ENCODE measurements at places on chromosomes 3 and 15.

DNA sequence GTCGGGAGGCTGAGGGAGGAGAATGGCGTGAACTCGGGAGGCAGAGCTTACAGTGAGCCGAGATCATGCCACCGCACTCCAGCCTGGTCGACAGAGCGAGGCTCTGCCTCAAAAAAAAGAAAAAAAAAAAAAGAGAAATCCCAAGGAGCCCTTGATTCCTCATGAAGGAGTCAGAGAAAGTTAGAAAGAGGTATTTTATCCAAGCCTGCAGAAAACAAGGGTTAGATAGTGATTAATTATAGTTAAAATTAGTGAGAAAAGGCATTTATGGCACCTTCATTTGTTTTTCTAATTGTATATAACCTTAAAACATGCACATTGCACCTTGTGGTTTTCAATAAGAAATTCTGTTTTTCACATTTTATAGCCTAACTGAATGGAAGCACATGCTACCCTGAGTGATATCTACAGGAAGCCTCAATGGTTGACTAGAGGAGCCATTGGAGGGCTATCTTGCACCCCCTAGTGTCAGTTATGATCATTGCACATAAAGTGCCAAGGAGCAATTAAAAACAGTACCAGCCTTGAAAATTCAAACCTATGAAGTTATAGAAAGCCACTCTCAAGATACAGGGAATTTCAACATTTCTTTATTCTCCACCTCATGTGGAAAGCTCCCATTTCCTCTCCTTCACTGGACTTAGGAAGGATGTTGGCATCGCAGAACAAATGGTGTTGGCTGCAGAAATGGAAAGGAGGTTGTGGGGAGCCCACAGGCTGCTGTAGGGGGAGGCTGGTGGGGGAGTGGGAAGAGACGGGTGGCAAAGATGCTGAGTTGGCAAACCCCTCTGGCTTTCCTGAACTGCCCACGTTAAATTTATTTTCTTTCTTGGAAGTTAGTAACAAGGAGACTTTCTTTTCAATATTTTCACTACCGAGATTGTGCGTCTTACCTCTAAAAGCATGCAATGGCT lies 48.5 kb downstream of the ITGA11 start:
- DNase-seq, result no peak

GRCh38 chr3:69817988-69818387 lies 78.7 kb downstream of the MITF start:
- DNase-seq, result no peak

DNA sequence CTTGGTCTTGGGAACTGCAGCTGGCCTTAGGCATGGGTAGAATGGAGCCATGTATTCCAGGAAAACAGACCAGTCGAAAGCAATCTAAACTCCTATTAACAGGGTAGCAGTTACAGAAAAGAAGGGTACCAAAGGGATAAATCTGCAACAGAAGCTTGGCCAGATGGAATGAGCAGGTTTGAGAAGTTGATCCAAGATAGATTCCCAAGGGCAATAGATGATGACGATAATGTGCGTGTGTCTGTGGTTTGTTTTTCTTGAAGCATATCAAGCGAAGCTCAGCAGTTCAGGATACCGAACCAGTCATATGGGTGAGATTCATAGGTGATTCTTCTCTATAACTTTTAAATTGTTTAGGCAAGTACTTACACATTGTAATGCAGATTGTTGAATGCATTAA lies 203.8 kb upstream of the SEMA6D start:
- DNase-seq, result no peak

GRCh38 chr3:17360991-17361390 lies 381.4 kb downstream of the TBC1D5 start:
- no peak for DNase-seq

GRCh38 chr3:107247116-107247515 lies 130.1 kb upstream of the CCDC54 start:
- DNase-seq, result no peak

- DNase-seq, result no peak
These were observed 119.1 kb downstream of the OPA1 start for GRCh38 chr3:193711964-193712598.

- no peak for DNase-seq
These were observed 10.8 kb downstream of the PRICKLE2 start for GRCh38 chr3:64214381-64215018.

Data from DMS79 (cell line).